ENCODE measurements at places on chromosomes 3 and 15.
A peak's percentile ranks its signal among the peaks of the same experiment; 100 is the strongest.

GRCh38 chr3:49722896-49723295 lies 855 bp downstream of the GMPPB start:
- DNase-seq, result no peak

- DNase-seq, result peak; percentile 44
Observed at GRCh38 chr3:177196456-177197040, 734 bp downstream of the TBL1XR1 start.

- no peak for DNase-seq
Observed at GRCh38 chr15:75823860-75824613, 19.2 kb upstream of the UBE2Q2 start.

DNA sequence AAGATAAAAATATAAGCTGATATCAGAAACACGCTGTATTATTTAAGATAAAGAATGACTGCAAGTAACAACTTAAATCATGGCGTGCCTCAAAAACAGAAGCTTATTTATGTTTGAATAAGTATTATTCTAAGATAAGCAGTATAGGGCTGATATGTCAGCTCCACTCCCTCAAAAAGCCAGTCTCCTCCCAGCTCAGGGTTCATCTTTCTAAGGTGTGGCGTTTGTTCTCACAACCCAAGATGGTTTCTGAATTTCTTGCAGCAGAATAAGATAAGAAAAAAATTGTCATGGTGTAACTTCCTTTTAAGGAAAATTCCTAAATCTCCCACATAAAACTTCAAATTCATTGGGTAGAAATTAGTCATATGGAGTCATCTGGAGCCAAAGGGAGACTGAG lies 166.1 kb upstream of the POU1F1 start:
- DNase-seq, result no peak

GRCh38 chr15:89328398-89329254 lies 6.0 kb downstream of the POLG start:
- peak; percentile 48 for DNase-seq

GRCh38 chr3:147813256-147813655 lies 404.1 kb downstream of the ZIC1 start:
- DNase-seq, result no peak

DNA sequence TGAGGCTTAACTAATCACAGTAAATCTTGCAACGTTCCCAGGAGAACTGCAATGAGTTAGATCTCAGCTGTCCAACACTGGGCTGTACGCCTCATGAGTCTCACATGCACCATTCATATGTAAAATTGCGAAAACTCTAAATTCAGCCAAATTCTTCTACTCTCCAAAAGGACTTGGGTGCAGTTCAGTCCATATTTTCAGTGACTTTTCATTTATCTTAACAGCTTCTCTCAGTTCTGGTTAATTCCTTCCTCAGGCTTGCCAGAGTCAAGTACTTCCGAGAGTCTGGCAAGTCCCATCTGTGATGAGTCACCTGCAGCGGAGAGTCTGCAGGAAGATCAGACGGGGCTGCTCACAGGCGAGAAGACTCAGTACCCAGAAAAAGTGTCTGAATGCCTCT lies 11.5 kb downstream of the CCDC80 start:
- peak; percentile 45 for DNase-seq

DNA sequence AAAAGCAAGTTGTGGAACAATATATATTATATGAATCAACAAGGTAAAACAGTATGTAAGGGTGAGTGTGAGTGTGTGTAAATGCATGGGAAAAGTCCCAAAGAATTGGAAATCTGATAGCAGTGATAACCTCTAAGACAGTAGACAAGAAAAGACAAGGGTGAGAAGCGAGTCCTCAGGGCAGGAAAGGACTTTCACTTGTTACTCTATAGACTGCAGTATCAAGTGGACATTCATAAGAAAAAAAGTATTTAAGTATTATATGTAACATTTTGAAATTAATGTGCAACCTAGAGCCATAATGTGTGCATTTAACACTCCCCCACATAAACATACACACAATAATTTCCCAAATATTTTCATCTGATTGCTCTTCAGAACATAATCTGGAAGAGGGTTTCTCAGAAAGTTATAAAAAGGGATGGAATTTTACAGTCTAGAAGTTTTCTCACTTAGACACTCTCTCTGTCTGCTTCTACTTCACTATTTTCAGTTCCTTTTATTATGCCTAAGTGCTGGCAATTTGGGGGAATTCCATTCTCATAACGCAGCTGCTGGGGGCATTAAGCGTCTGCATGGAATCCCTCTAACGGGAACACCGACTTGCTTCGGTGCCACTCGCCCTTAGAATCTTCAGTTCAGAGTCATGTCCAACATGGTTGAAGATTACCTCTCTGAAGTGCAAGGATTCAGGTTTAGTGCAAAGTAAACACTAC lies 50.0 kb upstream of the CDIN1 start:
- no peak for DNase-seq

DNA sequence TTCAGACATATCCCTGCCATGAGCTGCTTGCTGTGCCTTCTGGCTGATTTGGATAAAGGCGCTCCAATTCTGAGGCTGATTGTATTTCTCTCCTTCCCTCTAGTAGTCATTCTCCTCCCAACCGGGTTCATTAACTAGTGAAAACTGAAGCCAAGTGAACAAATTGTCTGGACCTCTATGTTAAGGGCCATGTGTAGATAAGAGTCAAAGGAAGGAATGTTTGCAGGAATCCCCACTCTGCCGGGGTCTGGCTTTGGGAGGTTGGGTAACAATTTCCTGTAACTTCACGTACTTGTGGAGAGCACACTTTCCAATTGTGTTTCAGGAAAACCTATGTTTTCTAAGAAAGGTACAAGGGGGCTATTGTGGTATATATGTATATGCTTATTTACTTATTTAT lies 38.2 kb upstream of the SUCLG2 start:
- no peak for DNase-seq

DNA sequence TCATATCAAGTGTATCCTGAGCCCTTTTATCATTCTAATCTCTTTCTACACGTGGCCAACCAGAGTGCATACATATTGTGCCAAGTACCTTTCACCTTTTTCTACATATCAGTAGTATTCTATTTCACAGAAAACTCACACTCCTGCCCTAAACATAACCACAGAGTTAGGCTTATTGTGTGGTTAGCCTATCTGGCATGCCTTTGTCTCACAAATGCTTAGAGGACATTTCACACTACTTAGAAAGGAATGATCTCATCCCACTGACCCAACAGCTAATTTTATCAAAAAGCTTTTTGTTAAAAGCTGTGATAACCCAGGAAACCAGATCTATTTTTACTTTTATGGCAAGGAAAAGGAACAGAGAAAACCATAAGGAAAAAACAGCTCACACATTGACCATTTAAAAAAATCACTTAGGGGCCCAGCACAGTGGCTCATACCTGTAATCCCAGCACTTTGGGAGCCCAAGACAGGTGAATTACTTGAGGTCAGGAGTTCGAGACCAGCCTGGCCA lies 17.8 kb upstream of the MAP4 start:
- DNase-seq, result peak; percentile 60

- peak; percentile 47 for DNase-seq
Observed at GRCh38 chr3:73624017-73624820, 522 bp downstream of the PDZRN3 start.

GRCh38 chr3:4980229-4981203 lies 1.3 kb downstream of the BHLHE40 start:
- peak; percentile 80 for DNase-seq

DNA sequence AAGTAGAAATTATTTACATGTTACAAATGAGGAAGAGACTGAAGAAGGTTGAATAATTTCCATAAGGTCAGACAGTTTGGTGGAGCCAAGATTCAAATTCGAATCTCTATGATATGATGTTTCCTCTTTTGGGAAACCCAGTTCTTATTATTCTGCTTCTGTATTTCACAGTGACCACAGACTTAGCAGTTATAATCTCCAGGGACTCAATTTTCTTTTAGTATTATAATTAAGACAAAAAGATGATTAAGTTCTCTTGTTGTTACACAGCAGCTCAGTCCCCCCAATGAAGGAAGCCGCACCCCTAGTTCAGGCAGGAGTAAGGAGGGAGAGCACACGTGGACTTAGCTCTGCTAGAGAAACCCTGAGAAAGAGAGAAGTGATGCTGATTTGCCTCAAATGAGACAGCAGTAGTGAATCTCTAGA lies 130.6 kb downstream of the CCNL1 start:
- no peak for DNase-seq

Measured in Ammon's horn (tissue), 1 donor.